Right atrium auricular region (tissue), 2 donors: ENCODE measurements at places on chromosomes 1 and 21.

GRCh38 chr21:15441060-15441493 lies 288.7 kb upstream of the USP25 start:
- no peak for DNase-seq

DNA sequence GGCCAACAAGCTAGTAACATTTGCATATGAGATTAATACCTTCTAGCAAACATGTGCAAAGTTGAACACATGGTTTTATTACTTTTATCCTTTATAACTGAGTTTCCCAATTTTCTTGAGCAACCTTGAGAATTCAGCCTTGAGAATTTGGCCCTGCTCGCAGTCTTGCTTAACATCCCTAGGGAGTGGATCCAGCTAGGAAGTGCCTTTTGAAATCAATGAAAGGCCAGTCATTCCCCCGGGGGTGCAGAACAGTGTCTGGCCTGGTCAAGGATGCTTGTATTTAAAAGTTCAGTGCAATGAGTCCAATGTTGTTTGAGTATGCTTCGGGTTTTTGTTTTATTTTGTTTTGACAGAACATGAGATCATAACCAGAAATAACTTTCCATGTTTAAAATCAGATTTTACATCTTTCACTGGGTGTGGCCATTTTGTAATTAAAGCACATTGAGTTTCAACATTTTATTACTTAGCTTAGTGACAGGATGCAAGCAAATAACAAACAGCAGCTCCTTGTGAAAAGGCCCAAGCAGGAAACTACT lies 16.7 kb downstream of the PALMD start:
- peak; percentile 92 for DNase-seq

DNA sequence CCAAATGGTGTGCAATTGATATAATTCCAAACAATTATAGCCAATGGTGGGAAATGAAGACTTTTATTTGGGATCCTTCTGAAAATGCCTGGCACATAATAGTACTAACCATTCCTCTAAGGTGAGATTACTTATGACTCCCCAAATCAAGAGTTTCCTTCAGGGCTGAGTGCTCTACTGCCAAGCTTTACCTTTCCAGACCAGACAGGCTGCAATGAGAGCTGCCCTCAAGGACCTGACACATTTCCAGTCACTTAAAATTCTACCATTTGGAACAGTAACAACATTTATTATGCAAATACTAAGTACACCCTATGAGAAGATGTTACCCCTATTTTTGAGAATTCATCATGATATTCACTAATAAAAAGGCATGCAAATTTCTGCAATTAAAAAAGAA lies 21.1 kb downstream of the PAXBP1 start:
- no peak for DNase-seq

GRCh38 chr1:43049481-43049880 lies 90.8 kb upstream of the SLC2A1 start:
- DNase-seq = no peak

DNA sequence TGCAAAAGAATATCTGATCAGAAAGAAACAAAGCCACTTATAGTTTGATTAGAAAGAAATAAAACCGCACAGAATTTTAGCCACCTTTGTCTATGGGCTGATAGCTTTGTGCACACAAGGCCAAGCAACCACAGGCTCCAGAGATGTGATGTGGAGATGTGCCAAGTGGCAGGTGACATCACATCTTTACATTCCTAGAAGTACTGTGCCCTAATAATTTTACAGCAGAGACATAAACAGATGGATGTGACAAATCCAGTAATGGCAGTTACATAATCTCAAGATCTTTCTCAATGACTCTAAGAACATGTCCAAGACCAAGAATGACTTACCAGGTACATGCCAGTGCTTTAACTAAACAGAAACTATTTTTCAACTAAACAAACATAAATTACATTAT lies 159.5 kb downstream of the LTN1 start:
- no peak for DNase-seq

DNA sequence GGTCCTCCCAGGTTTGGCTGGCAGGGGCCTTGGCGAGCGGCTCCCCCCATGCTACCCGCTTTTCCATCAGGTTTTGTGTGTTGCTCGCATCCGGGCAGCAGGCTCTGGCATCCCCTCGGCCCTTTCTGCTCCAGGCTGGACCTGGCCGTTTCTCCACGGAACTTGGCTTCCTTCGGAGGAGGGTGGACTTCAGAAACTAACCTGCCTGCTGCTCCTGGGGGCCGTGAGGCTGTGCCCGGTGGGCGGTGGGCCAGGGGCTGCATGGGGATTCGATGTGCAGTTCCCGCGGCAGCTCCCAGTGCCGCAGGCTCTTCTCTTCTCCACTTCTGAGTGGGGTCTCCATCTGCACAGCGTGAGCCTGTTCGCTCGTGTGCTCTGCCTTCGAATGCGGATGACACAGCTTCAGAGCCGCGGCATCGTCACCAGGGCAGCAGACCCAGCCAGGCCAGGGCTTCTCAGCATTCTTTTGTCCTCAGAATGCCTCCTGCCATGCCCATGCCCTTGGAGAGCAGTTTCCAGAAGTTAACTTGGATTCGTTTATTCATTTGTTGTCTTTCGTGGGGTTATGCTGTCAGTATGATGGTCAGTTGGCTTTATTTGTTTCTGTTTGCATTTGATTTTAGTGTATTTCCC lies 36.4 kb downstream of the PRKCZ start:
- no peak for DNase-seq

- DNase-seq = peak; percentile 93
These were observed 140.9 kb upstream of the ARHGEF16 start for GRCh38 chr1:3313576-3313950.
